Activated CD4-positive, alpha-beta T cell treated with anti-CD3 and anti-CD28 coated beads for 48 hours (primary cell): ENCODE measurements at places on chromosomes 16 and 17.

DNA sequence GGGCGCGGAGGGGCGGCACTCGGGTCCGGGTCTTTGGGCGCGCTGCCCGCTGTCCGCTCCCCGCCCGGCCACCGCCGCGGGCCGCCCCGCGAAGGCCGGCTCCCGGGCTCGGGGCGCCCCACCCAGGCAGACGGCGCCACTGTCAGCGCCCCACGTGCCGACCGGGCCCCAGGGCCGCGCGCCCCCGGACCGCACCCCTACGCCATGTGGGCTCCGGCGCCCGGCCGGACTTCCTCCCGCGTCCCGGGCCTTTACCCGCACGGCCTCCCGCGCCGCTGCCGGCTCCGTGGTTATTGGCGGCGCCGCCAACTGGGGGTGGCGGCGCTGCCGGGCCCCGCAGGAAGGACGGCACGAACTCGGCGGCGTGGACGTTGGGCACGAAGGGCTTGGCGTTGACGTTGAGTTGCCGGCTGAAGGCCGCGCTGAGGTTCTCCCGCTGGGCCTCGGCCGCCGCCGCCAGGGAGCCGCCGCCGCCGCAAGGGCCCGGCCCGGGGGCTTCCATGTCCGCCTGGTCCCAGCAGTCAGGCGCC, 577 bp downstream of the GSPT1 start:
- peak; percentile 39 for DNase-seq

DNA sequence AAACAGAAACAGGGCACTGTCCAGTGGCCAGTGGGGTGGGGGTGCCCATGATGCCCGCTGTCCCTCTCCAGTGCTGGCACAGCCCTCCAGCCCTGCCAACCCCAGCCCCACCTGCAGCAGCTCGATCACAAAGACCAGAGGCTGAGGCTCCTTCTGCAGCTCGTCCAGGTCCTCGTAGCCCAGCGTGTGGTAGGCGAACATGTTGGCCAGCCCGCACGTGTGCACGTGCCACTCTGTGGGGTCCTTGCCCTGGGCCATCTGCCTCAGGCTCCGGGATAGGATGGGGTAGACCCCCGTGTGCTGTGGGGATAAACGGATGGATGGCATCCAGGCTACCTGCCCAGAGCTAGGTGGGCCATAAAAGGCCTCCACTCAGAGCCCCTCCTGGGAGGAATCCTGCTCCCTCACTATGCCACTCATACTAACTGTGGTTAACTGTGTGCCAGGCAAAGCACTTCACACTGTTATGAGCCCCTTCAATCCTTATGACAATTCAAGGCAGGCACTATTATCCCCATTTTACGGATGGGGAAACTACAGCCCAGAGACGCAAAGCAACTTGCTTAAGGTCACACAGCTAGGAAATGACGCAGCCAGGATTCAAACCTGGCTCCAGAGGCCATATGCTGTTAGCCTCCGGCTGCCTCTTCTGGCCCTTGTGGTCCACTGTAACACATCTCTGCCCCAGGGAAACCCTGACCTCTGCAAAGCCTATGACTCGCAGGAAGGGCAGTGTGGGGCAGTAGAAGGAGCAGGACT, 6.5 kb downstream of the AIPL1 start:
- no peak for DNase-seq

- DNase-seq = no peak
Measured at GRCh38 chr17:61144617-61145564, 254.8 kb upstream of the TBX2 start.

DNA sequence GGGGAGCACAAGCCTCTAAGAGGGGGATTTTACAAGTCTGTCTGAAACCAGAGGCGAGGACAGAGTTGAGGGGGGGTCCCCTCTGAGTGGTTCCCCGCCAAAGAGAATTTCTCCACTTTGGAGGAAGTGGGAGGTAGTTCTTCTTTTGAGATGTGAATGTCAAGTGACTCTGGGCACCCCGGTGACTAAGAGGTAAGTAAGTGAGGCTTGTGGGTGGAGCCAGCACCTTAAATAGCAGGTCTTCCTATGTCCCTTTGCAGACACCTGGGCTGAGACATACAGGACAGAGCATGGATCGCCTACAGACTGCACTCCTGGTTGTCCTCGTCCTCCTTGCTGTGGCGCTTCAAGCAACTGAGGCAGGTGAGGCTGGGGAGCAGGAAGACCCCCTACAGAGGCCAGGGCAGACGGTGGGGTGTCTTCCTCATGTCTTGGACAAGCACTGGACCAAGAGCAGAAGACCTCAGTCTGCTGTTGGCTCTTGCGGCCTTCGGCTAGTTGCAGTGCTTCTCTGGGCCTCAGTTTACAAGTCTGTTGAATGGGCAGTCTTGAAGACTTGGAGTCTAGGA, at the start of gene CCL22:
Gene CCL22 (plus strand): TSS at position 257 of the 569 bp plus-strand sequence. CDS start 34 bp downstream, at position 291.
- DNase-seq = peak; percentile 47

GRCh38 chr17:75617218-75617617, 16.0 kb upstream of the SMIM5 start:
- DNase-seq = no peak

- no peak for DNase-seq
Measured at GRCh38 chr17:45294506-45294905, 22.3 kb downstream of the MAP3K14 start.

GRCh38 chr16:81520560-81521135, 76.0 kb downstream of the CMIP start:
- DNase-seq = no peak

- no peak for DNase-seq
Measured at GRCh38 chr17:15448580-15448956, 18.9 kb downstream of the CDRT4 start.

DNA sequence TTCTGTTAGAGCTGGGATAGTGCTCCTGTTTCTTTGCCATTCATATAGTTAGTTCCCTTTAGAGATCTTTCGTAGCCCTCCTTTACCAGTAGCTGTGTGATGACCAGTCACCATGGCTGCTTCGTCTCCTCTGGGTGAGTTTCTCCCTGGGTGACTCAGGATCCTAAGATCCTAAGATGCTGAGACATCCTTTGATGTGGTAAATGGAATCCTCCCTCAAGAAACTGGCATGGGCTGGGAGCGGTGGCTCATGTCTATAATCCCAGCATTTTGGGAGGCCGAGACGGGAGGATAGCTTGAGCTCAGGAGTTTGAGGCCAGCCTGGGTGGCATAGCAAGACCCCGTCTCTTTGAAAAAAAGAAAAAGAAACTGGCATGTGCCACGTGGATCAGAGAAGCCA, 5.9 kb downstream of the PHAF1 start:
- no peak for DNase-seq

DNA sequence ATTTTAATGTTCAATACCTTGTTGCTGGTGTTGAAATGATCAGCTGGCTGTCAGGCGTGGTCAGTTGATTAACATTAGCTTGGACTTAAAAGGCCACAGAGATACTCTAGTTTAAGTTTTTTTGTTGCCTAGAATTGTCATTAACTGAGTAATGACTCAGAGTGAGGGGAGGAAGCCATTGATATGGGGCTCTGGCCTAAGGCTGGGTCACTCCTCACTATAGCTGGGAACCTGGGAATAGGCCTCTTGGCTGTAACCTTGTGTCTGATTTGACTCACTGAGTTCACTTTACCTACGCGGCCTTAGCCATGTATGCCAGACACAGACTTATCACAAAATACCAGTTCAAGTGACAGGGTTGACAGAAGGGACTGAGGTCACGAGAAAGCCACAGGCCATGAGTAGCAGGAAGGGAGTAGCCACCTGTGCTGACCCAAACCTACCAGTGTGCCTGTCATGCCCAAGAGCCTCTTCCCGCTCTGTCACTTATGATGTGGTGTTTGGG, 37.9 kb upstream of the ADCY7 start:
- DNase-seq = no peak

GRCh38 chr16:48574140-48574539, 35.8 kb downstream of the N4BP1 start:
- no peak for DNase-seq
